ENCODE measurements at places on chromosomes 2 and 18. TPM values are rescaled to one million over a fixed set of nuclear protein-coding genes. Genes with fewer than 3 reads are reported as not detected.

GRCh38 chr2:85179541-85179940 is 46.3 kb downstream of the TCF7L1 start:
- peak; percentile 50 for DNase-seq
- peaks cover 52% of the 10 kb centered on the region for H3K4me1 ChIP-seq
- H3K4me3 ChIP-seq, result no peak overlapping the region
- H3K27ac ChIP-seq, result no peak overlapping the region

DNA sequence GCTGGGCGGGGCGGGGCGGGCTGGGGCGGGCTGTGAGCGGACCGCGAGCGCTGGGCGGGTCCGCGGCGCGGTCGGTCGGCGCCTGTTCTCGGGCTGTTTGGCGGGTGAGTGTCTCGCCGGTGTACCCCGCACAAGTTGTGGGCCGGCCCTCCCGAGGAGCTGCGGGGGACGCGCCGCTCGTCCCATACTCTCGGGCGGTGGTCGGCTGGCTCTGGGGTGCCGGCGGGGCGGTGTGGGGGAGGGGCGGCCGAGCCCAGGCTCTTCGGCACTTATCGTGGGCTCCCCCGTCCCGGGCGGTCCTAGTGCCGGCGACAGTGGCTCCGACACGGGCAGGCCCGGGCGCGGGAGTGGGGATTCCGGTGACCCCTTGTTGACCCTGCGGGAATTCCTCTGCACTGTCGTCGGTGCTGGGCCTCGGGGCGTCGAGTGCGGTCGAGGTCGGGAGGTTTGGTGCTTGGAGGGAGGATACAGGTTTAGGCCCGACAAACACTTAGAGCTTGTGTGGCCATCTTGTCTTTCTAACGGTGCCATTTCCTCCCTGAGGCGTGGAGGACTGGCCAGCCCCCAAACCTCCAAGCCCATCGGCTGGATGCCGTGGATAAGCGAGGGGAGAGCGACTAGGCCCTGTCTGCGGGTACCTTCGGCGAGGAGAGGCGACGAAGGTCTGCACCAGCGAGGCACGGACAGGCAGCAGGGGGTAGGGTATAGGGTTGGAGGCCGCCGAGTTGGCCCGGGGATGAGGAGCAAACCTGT is at the start of gene SEPTIN2:
TSS of gene SEPTIN2 (plus strand) at position 47 of the 753 bp plus-strand sequence. CDS start 8,308 bp downstream, outside the sequence.
- H3K4me1 ChIP-seq, result peaks cover 22% of the 10 kb centered on the region
- H3K27me3 ChIP-seq, result no peaks in the 10 kb centered on the region
- peak within 1 kb of the TSS; percentile 98 for H3K27ac ChIP-seq

GRCh38 chr2:2028041-2028440 is 283.7 kb upstream of the PXDN start:
- H3K27me3 ChIP-seq, result no peaks in the 10 kb centered on the region
- no peaks in the 10 kb centered on the region for H3K4me1 ChIP-seq
- H3K4me3 ChIP-seq, result no peak overlapping the region
- H3K27ac ChIP-seq, result no peak overlapping the region

LIPG gene
- 13.2 TPM for total RNA-seq

DNA sequence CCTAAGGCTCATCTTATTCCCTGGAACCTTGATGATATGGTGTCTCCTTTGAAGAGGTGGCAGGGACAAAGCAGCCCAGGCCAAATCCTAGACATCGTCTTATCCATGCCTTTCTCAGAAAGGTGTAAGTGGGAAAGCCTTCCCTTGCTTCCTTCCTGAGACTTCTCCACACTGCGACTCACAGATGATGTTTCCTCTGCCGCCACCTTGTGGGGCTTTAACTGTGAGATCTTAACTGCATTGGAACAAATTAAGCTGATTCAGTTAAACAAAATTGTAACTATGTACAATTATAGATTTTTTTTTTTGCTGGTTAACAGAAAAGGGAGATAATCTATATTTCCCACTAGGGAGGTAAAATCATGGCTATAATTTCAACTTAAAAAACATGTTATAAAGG is 10.0 kb upstream of the GCA start:
- H3K36me3 ChIP-seq, result no peaks in the 10 kb centered on the region
- no peaks in the 10 kb centered on the region for H3K4me1 ChIP-seq
- H3K27me3 ChIP-seq, result peaks cover 12% of the 10 kb centered on the region
- H3K27ac ChIP-seq, result no peak overlapping the region
- peak; percentile 42 for DNase-seq

DIPK1C gene
- total RNA-seq, result 12.9 TPM

- H3K4me1 ChIP-seq, result peaks cover 86% of the 10 kb centered on the region
- H3K36me3 ChIP-seq, result no peaks in the 10 kb centered on the region
- peak; percentile 44 for DNase-seq
- peaks cover 75% of the 10 kb centered on the region for H3K27me3 ChIP-seq
- peak overlapping the region; percentile 48 for H3K4me3 ChIP-seq
Observed at GRCh38 chr2:44951714-44952113, 10.2 kb downstream of the SIX3 start.

DNA sequence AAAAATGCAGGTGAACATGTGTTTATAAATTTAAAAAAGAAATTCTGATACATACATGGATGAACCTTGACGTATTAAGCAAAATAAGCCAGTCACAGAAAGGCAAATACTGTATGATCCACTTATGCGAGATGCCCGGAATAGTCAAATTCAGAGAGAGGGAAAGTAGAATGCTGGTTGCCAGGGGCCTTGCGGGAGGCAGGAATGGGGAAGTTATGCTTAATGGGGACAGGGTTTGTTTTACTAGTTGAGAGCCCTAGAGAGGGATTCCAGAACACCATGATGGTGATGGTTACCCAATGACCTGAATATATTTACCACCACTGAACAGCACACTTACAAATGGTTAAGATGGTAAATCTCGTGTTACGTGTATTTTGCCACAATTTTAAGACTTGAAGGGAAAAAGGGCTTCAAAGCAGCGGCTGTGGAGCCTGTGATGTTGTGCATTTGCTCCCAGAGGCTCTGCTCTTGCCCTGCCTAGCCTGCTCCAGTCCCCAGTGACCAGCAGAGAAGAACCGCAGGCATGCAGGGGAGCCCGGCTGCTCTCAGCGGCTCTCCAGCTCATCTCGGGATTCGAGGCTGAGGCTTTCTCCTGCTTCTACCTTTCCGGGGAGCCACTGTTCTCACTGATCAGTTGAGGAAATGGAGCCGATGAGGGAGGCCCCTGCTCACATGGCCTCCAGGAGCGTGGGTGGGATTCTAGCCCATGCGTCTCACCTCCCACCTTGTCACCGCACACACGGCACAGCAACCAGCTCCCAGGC is 51.7 kb upstream of the TFCP2L1 start:
- H3K27ac ChIP-seq, result peak overlapping the region; percentile 46
- H3K4me1 ChIP-seq, result peaks cover 9% of the 10 kb centered on the region
- H3K27me3 ChIP-seq, result no peaks in the 10 kb centered on the region
- no peak overlapping the region for H3K4me3 ChIP-seq

Measured in neural progenitor cell (in vitro differentiated cells).